Activated CD4-positive, alpha-beta T cell treated with anti-CD3 and anti-CD28 coated beads, Interleukin-2, amount 50 U/mL, for 4 hours (primary cell): ENCODE measurements at places on chromosomes 12 and 14.

DNA sequence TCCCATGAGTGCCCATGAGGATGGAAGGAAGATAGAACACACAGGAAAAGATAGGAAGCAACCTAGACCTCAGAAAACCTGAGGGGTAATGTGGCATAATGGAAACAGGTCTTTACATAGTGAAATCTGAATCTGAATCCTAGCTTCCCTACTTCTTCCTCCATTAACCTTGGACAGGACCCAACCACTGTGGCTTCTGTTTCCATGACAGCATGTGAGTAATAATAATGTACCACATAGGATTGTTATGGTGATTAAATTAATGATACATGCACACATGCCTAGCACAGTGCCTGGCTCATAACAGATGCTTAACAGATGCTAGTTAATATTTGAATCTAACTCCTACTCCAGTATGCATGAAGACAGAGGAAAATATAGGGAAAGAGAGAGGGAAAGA, 11.2 kb downstream of the TTC9 start:
- DNase-seq, result no peak

GRCh38 chr12:128316973-128317526, 50.1 kb downstream of the TMEM132C start:
- no peak for DNase-seq

GRCh38 chr14:99274346-99275221, 2.6 kb upstream of the BCL11B start:
- no peak for DNase-seq

- no peak for DNase-seq
Measured at GRCh38 chr12:124422142-124422569, 127.3 kb downstream of the RFLNA start.

DNA sequence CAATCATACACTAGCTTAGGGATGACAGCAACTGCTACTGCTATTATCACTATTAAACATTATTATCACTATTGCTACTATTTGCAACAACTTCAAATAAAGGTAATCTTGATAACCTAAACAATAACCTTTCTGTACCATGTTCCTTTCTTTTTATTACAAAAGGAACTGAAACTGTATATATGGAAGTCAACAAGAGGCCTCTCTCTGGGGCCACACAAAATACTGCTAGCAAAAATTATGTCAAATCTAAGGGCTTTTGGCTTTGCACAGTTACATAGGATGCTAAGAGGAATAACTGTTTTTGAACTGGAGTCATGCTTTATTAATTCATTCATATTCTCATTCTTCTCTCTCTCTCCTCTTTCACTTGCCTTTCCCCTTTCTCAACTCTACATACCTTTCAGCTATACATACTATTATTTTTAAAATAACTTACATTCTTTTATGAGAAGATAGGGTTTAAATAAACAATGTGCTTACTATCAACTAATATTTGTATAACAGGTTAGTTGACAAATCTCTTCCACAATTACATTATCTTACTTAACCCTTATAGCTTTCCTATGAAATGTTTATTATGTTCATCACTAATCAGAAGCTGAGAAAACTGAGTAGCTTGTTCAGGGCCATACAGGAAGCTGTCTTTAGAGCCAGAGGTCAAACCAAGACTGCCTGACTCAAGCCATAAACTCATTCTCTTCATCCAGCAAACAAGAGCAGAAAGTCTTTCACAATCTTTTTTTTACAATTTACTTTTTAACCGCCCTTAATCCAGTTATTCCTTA, 25.7 kb downstream of the SPTSSA start:
- DNase-seq, result no peak

DNA sequence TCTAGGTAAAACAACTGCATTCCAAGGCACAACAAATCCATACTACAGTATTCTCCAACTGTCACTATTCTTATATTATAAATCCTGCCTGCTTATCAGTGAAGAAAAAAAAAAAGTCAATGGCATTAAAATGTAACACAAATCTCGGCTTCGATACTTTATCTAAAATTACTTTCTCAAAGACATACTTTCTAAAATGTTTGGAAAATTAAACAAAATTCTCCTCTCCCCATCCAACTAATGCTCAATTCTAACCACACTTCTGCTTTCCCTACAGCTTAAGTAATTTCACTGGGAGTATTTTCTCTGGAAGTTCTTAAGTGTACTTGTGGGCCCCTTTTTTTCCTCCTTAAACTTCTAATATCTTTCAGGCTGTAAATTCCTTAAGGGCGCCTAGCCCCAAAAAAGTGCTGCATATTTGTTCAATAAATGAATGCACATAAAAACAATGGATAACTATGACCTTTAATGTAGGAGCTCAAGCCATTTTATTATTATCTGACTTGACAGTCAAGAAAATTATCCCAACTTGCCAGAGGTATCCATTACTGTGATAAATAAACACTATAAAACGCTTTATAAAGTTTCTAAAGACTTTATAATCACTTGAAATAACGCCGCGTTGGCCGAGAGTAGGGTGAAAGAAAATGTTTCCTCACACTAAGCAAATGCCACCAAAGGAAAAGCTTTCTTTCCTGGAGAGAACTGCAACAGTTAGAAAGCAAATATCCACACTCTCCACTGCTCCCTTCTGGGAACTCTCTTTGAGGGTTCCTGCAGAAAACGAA, 977 bp downstream of the HEATR5A start:
- no peak for DNase-seq
